Thoracic aorta (tissue), 2 donors: ENCODE measurements at places on chromosomes 1 and 21. TPM values are rescaled to one million over a fixed set of nuclear protein-coding genes. Genes with fewer than 3 reads are reported as not detected.

KLHL17 gene
- 4.2 TPM for total RNA-seq

TNFSF4 gene
- 0.71 TPM for total RNA-seq

LCE1F gene
- total RNA-seq: not detected

GRCh38 chr1:8763888-8764287 is 53.6 kb downstream of the RERE start:
- no peaks in the 10 kb centered on the region for H3K27me3 ChIP-seq
- DNase-seq: no peak
- no peak overlapping the region for H3K4me3 ChIP-seq
- H3K36me3 ChIP-seq: no peaks in the 10 kb centered on the region
- peaks cover 23% of the 10 kb centered on the region for H3K4me1 ChIP-seq
- no peak overlapping the region for H3K27ac ChIP-seq
